Gastrocnemius medialis (tissue), 4 donors: ENCODE measurements at places on chromosomes 6 and 20.

DNA sequence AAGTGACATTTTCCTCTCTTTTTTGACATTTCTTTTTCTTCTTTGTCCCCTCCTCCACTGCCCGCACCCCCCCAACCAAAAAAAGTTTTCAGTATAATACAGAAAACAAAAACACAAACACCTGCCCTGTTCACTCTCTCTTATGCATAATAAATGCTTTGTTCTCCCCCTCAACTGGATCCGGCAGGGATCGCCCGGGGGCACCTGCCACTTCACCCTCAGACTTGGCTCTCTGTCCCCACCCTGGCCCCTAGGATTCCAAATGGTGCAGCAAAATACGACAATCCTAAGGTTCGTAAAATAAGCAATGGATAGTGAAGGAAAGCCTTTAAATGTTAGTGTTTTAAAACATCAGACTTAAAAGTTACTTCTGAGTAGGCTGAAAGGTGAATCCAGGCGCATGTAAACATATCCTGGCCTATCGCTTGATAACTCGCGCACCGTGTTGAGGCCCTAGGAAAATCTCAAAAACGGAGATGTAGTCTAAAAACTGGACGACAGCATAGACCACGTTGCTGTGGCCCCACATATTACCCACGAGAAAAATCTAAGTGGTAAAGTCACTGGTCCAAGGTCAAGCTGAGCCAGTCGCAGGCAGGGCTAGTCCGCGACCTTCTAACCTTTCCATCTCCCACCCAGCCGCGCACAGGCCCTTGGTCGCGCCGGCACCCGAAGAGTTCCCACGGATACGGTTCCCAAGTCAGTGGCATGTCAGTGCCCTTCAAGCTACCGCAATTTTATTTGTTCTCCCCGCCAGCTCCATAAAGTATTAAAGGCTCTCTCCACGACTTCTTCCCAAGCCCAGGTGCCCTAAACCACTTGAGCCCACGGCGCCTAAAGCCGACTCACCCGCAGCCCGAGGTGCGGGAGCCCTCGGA, 130.8 kb downstream of the OGFRL1 start:
- H3K4me1 ChIP-seq = peaks cover 26% of the 10 kb centered on the region
- peak overlapping the region; percentile 98 for H3K27ac ChIP-seq
- no peaks in the 10 kb centered on the region for H3K27me3 ChIP-seq
- H3K4me3 ChIP-seq = peak overlapping the region; percentile 88
- H3K36me3 ChIP-seq = peaks cover 22% of the 10 kb centered on the region
- DNase-seq = peak; percentile 24

DNA sequence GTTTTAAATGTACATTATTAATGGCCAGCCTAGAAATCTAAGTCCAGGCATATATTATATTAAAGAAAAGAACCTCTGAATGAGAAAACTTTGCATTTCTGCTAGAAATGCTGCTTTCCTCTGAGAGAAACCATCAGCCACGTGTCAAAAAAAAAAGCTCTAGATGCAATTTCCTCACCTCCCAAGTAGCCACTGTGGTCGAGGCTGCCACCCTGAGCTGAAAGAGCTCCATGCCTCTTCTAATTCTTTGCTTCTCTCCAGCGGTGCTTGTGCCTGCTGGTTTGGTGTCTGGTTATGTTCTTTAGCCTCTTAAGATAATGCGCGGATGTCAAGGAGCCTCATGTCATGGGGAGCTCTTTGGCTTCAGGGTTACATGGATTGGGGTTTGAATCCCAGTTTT, 316.0 kb downstream of the TFAP2C start:
- H3K27me3 ChIP-seq = no peaks in the 10 kb centered on the region
- H3K27ac ChIP-seq = no peak overlapping the region
- H3K4me3 ChIP-seq = no peak overlapping the region
- DNase-seq = no peak
- H3K36me3 ChIP-seq = no peaks in the 10 kb centered on the region
- no peaks in the 10 kb centered on the region for H3K4me1 ChIP-seq

DNA sequence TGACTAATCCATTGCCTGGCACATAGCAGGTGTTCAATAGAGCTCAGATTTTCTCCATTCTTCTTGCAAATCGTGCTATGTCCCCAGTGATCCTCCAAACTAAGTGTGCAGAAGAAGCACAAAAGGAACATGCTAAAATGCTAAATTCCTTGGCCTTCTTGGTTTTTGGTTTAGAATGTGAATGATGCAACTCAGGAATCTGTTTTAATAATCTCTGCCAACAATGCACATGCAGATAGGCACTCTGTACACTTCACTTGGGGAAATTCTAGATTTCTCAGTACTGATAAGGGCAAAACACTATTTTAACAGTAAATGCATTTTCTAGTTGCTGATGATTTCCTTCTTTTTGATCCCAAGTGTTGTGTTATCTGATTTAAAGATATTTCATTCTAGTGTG, 35.2 kb downstream of the SLC22A1 start:
- no peak overlapping the region for H3K27ac ChIP-seq
- no peak for DNase-seq
- no peak overlapping the region for H3K4me3 ChIP-seq
- no peaks in the 10 kb centered on the region for H3K27me3 ChIP-seq
- H3K4me1 ChIP-seq = no peaks in the 10 kb centered on the region

DNA sequence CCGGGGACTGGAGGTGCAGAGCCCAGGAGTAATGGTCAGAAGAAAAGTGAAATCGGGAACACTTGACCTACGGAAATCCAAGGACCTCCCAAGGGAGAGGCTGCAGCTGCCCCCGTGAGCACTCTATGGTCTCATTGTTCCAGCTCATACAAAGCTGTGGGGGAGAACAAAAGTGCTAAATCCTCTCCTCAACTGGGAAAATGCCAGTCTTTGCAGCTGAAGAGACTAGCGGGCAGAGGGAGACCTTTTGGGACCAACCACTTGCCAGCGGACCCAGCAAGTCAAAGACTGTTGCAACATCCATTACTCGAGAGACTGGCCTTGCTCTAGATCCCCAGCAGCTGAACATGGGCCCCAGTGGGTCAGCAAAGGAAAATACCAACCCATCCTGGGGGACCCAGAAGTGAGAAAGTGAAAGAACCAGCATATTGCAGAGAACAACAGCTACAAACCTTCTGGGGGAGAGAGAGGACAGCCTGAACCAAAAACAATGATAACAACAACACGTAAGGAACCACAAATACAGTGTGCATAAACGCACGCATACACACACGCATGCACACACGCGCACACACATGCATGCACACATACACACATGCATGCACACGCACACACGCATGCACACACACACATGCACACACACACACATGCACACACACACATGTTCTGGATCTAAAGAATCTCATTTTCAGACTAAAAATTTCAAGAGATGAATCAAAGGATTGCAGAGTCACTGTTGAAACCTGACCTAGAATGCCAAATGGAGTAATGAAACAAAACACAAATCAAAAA, 24.7 kb upstream of the ELMO2 start:
- no peak overlapping the region for H3K4me3 ChIP-seq
- DNase-seq = no peak
- H3K27ac ChIP-seq = no peak overlapping the region
- peaks cover 19% of the 10 kb centered on the region for H3K27me3 ChIP-seq

GRCh38 chr6:15897063-15897876, 231.6 kb upstream of the MYLIP start:
- H3K4me1 ChIP-seq = no peaks in the 10 kb centered on the region
- peak; percentile 24 for DNase-seq
- no peaks in the 10 kb centered on the region for H3K36me3 ChIP-seq
- H3K4me3 ChIP-seq = no peak overlapping the region

GRCh38 chr20:17928633-17929311, 39.8 kb downstream of the SNX5 start:
- no peaks in the 10 kb centered on the region for H3K27me3 ChIP-seq
- DNase-seq = no peak
- no peak overlapping the region for H3K4me3 ChIP-seq
- no peaks in the 10 kb centered on the region for H3K36me3 ChIP-seq

- no peaks in the 10 kb centered on the region for H3K36me3 ChIP-seq
- no peaks in the 10 kb centered on the region for H3K27me3 ChIP-seq
- no peak overlapping the region for H3K27ac ChIP-seq
Observed at GRCh38 chr20:10012464-10012863, 22.3 kb upstream of the ANKEF1 start.
